ENCODE measurements at places on chromosomes 2 and 18.

GRCh38 chr2:6008186-6008585, 316.0 kb downstream of the SOX11 start:
- no peak for DNase-seq

- no peak for DNase-seq
These were observed 5.4 kb upstream of the SATB2 start for GRCh38 chr2:199462956-199463692.

- DNase-seq = no peak
These were observed 129.5 kb downstream of the MTCL1 start for GRCh38 chr18:8834881-8835280.

GRCh38 chr2:158745067-158745865, 49.9 kb upstream of the DAPL1 start:
- no peak for DNase-seq

- no peak for DNase-seq
These were observed 99.1 kb downstream of the MREG start for GRCh38 chr2:215914054-215914776.

GRCh38 chr2:102387763-102388546, 32.4 kb downstream of the IL18R1 start:
- DNase-seq = no peak

DNA sequence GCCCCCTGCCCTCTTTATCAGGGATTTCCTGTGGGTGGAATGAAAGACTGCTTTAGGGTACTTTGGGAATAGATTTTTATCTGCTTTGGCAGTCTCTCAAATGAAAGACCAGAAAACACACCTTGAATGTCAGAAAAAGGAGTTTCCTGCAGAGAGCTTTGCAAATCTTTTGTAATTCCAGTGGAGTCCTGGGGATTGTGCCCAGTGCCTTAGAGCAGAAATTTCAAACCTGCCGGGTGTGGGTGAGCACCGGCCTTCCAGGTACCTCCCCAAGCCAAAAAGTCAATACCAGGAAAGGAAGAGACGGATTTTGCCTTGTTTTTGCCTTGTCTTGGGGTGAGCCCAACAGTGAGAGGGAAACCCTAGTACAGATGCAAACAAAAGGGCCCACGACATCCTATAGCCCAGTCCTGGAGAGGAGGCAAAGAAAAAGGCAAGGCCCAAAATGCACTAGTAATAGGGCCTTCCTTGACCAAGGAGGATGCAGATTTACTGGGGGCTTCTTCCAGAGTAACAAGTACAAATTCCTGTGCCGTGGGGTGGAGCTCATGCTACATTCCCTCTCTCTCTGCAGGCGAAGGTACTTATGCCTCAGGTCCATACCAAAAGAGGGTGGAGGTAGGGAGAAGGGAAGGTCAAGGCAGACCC, 36.4 kb downstream of the FOXI3 start:
- no peak for DNase-seq

- DNase-seq = no peak
These were observed 90.6 kb downstream of the KCTD1 start for GRCh38 chr18:26457611-26458353.

DNA sequence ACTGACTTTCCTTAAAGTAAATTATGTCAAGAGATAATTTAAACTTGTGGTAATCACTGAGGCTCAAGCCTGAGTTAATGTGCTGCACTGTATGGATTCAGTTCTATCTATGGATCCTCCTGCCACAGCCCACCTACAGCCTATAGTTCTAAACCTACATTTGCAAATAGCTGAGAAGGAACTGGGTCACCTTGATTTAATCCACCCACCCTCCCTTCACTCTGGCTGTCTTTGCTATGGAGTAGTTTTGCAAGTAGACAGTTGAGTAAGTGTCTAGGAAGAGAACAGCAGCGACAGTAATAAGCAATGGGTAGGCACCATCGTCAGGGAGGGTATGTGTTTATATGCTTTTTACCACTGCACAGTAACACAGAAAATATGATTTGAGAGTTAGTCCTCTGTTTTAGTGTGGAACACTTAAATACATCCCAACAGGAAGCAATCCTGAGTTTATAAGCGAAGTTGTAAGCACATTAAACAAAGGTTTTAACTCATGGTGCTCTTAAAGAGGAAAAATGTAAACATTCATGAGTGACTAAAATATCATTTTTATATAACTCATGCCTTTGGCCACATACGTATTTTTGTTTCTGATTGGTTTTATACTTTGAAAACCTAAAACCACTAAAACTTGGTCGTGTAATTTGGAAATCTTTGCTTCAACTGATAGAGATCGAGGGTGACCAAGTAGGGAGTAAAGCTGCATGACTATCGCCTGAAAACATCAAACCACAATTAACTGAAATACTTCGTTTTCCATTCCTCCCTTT, 36.3 kb upstream of the CHRNA1 start:
- DNase-seq = no peak

GRCh38 chr2:10620481-10620880, 69.3 kb downstream of the NOL10 start:
- no peak for DNase-seq

- no peak for DNase-seq
These were observed 57.8 kb downstream of the TGOLN2 start for GRCh38 chr2:85269959-85270358.

DNA sequence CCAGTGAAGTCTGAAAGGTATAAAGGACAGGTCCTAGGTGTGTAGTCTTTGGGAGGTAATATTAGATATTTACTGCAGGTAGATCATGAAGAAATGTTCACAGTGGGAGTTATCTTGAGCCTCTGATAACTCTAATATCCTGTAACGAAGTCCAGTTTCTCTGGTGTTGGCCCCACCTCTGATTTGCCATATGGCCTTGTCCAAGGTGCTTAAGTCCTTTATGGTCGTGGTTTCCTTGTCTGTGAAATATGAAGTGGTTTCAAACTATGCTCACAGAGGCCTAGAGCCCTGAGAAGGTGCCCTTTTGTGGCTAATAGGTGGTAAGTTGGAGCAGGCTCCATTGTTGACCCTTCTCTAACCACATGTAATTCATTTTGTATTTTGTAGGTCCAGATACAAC, 190.7 kb downstream of the ICOS start:
- no peak for DNase-seq

GRCh38 chr2:79715338-79715737, 202.5 kb downstream of the CTNNA2 start:
- DNase-seq = no peak

GRCh38 chr2:227606476-227606875, 7.8 kb downstream of the SCYGR2 start:
- no peak for DNase-seq

GRCh38 chr2:156300337-156300736, 32.2 kb downstream of the NR4A2 start:
- DNase-seq = no peak

- no peak for DNase-seq
These were observed at the start of gene UCN for GRCh38 chr2:27308359-27308881. Gene UCN (minus strand): TSS chr2:27308445. CDS start chr2:27307895, 550 bp downstream.

DNA sequence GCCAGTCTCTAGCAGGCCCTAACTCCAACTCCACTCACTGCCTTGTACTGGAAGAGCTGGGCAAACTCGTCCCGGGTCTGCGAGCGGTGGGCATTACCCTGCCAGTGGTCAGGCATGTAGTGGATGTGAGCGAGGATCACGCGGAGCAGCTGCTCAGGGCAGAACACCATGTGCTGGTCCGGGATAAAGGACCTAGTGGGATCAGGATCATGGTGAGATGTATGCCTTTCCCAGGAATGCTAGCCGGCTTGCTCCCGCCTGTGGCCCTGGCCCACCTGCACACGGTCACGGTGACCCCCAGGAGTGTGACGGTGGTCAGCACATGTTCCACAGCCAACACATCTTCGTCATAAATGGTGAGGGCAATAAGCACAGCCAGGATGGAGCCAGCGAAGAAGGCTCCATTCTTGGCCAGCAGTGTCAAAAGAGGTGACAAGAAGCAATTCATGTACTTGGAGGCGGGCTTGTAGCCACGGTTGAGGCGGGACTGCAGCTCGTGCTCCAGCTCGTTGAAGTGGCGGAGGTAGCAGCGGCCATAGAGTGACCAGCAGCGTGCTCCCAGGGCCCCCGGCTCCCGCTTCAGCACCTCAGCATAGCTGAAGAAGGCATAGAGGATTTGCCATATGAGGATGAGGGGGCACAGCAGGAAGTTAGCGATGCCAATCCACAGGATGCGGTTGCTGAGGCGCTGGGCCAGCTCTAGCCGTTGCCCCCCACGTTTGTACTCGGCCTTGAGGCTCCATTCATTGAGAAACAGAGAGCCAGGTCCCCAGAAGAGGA, 5.3 kb upstream of the ABCB6 start:
- DNase-seq = no peak

DNA sequence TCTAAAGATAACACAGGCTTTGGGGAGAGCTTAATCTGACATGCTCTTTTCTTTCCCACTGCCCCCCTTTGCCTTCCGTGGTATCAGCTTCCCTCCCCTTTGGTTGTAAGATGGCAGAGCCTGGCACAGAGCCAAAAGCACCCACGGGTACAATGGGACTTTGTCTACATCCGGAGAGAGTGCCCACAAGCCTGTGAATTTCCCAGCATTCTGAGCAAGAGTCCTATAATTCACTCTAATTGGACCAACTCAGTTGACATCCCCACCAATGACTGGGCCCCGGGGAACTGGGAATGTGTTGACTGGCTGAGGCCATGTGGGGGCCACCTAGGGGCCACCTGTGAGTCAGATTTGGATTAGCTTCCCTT, 20.1 kb upstream of the C2orf72 start:
- DNase-seq = no peak

DNA sequence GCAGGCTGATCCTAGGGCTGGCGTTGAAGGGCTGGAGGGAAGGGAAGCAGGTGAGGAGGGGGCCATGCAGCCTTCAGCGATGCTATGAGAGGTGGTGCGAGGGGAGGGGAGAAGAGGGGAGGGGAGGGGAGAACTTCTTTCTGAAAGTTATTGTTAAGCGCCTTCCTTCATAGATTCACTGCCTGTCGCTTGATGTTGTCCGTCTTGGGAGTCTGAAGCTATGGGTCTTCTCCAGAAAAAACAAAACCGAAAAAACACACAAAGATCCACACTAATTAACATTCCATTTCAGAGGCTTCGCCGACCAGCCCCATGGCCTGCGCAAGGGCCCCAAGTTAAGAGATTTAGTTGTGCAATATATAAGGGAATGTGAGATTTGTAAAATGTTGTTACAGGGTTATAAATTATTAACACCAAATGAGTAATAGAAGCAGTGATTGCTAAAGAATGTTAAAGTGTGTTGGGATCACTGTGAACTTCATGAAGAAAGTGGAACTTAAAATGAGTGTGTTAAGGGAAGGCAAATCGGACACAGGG, 758 bp downstream of the CFAP221 start:
- no peak for DNase-seq

DNA sequence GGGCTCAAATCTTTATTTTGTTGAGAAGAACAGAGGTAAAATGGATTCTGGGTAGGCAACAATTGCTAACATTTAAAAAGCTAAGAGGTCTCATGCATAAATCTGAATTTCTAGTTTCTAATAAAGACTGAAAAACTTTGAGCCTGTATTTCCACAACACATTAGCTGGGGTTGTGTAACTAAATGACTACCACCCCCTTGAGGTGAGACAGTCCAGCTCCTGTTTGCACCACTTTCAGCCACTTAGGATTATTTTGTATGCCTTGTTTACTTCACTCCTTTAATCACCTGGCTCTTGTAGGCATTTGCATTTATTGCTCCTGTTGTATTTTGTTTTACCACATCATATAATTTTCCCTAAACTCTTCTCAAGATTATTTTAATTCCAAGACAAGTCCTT, 376.6 kb downstream of the PTH2R start:
- no peak for DNase-seq

DNA sequence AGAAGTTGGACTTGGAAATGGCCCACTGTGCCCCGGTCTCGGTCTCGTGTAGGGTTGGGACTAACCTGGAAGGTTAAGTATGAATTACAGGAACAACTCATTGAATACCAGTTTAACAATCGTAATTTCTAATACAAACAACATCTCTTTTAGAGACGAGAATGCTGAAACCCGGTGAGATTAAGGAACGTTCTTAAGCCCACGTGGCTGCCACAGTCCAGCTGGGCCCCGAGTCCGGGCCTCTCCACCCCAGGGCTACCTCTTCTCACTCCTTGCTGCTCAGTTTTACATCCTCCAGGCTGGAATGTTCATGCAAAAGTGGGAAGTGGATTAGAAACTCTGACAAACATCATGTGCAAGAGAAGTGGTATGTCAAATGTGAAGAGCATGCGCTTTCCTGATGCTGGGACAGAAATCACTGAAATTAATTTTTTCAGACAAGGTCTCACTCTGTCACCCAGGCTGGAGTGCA, 29.4 kb downstream of the NGEF start:
- no peak for DNase-seq

DNA sequence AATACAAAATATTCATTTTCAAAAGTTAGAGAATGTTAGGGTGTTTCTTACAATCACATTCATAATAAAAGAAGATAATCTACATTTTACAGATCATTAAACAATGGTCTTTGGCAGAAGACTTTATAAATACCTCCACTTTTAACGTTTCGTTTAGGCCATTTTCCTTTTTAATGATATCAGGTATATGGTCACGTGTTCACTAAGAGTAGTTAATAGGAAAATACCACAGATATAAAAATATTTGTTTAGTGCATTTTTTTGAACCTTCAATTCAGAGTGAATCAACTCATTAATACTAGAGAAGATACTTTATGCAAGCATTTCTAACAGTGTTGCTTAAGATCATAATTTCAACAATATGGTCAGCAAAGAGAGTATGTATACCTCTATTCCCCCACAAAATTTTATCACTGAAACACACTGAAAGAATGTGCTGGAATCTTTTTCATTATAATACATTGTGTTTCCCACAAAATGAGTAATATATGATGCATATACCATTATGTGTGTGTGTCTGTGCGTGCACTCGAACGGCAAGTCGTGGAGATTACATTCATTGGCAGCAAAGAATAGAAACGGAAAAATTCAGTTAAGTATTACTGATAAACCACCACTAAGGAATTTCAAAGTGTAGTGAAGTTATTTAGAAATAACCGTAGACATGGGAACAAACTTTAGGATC, 319.9 kb upstream of the THUMPD2 start:
- no peak for DNase-seq

DNA sequence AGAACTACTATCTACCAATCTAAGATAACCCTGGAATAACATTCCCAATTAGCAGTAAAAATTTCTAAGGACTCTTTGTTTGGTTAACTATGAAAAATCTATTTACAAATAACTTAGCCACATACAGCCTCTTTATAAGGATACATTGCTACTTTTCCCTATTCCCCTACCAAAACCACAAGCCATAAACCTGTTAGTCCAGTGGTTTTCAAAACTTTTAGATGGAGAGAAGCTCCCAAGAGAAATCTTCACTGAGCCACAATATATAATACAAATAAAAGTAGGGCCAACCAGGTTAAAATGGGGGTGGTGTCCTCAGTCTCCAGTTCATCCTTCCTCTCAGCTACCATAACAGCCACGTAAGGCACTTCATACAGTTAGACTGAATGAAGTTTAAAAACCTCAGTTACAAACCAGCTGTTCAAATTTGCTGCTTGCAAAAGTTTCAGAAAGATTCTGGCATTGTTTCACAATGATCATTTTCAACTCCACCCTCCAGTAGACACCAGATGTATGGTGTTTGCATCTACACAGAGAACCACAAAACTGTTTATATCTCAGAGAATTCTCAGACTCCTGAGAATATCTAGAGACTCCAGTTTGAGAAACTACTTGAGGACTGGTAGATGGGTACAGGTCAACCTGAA, 26.0 kb downstream of the SOS1 start:
- no peak for DNase-seq

All from stimulated activated CD8-positive, alpha-beta memory T cell treated with anti-CD3 and anti-CD28 coated beads, Interleukin-4, amount 100 ng/mL, for 1 hour (primary cell).